AG10803 (cell line): ENCODE measurements at places on chromosomes 6 and 20.
A peak's percentile ranks its signal among the peaks of the same experiment; 100 is the strongest.

- no peak for DNase-seq
Measured at GRCh38 chr20:59411170-59411569, 110.8 kb downstream of the EDN3 start.

DNA sequence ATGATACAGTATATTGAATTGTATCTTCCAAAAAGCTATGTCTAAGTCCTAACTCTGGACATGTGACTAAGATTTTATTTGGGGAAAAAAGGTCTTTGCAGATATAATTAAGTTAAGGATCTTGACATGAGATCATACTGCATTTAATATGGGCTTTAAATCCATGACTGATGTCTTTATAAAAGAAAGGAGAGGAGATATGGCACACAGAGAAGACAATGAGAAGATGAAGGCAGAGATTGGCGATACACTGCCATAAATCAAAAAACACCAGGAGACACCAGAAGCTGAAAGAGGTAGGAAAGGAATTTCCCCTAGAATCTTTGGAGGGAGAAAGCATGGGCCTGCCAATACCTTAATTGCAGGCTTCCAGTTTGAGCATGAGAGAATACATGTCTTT lies 1450.2 kb downstream of the HACE1 start:
- no peak for DNase-seq

GRCh38 chr20:23227274-23227673 lies 123.3 kb upstream of the NXT1 start:
- DNase-seq = no peak

DNA sequence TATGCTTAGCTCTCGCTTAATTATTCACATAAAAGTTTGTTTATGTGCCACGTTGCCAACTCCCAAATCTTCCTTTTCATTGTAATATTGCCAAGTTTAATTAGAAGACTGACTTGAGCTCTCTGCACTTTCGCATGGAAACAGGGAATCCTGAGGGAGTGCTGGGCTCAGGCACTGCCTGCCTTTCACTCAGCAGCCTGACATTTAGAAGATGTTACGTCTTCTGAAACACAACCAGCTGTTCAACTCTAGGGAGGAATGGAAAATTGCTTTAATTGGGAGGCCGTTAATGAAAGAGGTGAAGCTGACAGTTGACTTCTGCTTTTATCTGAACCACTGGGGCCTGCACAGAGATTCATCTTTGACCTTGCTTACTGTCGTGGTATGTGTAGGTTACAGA lies 77.4 kb upstream of the MTHFD1L start:
- no peak for DNase-seq

- no peak for DNase-seq
Measured at GRCh38 chr20:45114465-45115385, at the start of gene WFDC5. WFDC5 (minus strand) TSS chr20:45115174; CDS start chr20:45115083, 91 bp downstream.

DNA sequence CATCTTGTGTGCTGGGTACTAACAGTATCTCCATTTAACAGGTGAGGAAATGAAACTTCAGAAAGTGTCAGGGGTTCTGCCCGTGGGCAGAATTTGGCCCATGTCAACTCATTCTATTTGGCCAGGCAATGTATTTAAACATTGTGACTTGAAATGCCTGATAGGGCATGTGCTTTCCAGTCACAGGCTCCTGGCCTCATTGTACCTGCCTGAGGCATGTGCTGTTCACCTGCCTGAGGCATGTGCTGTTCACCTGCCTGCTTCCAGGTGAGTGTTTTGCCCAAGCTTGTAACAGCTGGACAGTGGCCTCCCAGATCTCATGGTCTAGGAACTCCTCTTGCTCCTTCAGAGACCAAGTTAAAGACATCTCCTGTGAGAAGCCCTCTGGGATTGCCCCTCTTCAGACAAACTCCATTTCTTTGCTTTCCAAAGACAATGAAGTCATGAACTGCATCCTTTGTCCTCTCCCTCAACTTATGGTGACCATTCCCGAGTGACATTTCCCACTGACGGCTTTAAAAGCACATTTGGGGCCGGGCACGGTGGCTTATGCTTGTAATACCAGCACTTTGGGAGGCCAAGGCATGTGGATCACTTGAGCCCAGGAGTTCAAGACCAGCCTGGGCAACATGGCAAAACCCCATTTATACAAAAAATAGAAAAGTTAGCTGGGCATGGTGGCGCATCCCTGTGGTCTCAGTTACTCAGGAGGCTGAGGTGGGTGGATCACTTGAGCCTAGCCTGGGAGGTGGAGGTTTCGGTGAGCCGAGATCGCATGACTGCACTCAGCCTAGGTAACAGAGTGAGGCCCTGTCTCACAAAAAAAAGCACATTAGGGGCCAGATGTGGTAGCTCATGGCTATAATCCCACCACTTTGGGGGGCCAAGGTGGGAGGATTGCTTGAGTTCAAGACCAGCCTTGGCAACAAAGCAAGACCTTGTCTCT lies 48.7 kb downstream of the BCAS4 start:
- no peak for DNase-seq

DNA sequence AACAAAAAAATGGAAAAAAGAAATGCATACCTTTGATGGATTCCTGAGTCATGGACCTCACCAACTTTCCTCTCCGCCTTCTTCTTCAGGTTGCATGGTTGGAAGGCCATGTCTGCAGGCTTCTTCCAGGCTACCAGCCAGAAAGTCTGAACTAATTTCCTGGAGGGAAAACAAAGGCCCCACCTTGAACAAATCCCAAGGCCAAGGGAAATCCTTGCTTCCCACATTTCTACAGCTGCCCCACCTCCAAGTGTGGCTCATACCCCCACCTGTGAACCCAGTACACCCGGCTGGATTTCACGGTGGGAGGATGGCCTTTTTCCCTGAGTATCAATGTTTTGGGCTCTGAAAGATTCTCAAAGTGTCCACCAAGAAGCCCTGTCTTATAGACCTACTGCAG lies 22.4 kb downstream of the IL17A start:
- DNase-seq = no peak

DNA sequence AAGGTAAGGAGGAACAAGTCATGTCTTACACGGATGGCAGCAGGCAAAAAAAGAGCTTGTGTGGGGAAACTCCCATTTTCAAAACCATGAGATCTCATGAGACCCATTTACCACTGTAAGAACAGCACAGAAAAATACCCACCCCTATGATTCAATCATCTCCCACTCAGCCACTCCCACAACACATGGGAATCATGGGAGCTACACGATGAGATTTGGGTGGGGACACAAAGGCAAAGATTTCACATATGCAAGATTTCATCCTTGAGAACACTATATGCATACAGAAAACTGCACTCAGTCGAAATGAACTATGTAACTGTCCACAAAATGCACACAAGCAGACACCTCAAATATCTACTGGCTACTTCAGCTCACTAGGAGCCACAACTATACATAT lies 480.6 kb upstream of the BTBD3 start:
- no peak for DNase-seq

DNA sequence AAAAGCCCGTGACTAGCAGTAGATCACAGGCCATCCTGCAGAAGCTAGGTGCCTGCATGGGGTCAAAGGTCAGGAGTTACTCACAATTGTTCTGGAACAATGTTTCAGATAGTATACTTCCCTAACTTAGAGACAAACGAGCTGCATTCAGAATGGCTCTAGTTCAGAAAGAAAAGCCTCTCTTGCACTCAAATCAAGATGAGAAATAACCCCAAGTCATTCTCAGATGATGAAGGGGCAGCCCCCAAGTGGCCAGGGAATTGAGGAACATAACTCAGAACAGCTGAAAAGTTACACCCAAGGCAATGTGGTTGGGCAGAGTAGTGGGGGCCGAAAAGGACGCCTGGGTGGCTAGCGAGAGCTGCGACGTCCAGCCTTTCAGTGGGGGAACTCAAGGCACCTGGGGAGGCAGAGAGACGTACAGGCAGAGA lies 27.8 kb downstream of the FYN start:
- no peak for DNase-seq

GRCh38 chr20:36688630-36689029 lies 42.6 kb upstream of the SLA2 start:
- no peak for DNase-seq

DNA sequence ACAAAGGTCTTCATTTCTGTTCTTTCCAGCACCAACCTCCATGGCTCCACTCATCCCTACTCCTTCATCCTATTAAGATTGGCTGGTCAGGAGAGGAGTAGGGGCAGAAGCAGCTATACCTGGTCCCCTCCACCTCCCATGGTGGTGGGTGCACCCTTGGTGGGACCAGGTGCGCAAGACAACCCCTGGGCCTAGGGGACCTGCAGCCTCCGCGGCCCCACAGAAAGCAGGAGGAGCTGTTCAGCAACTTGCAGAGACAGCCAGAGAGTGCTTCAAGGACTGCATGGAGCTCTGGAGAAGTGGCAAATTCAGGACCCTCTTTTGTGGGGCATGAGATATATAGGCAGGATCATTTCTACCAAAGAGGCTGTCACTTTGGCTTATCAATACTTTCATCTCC lies 9.8 kb downstream of the ULBP2 start:
- no peak for DNase-seq

GRCh38 chr6:63975699-63976098 lies 340.1 kb downstream of the PHF3 start:
- no peak for DNase-seq

DNA sequence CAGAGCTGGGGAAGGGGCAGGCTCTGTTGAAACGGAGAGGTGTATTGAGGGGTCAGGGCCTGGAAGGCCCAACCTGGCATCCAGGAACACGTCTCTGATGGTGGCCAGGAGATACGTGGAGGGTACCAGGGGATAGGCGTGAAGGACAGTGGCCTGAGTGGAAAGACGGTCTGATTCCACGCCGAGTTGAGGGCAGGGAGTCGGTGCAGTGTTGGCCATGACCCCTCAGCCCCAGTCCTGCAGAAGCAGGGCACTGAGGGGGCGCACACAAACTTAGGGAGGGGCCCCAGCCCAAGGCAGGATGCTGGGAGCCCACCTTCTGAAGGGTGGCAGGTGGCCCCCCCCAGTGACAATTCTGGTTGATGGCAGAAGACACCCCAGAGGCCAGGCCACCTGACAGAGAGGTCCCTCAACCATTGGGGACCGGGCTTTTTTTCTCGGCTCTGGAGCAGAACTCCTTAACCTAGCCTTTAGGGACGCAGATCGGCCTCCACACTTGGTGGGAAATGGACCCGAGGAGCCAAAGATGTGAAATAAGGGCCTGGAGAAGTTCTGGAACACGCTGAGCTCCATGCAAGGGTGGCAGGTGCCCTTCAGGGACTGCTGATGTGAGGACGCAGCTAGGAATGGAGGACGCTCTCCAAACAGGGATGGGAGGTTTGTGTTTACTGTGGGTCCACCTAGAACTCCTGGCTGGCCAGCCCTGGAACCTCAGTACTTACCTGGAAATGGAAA lies 91.0 kb downstream of the TMEM242 start:
- DNase-seq = no peak

GRCh38 chr20:39880890-39881289 lies 808.1 kb downstream of the MAFB start:
- DNase-seq = peak; percentile 41

DNA sequence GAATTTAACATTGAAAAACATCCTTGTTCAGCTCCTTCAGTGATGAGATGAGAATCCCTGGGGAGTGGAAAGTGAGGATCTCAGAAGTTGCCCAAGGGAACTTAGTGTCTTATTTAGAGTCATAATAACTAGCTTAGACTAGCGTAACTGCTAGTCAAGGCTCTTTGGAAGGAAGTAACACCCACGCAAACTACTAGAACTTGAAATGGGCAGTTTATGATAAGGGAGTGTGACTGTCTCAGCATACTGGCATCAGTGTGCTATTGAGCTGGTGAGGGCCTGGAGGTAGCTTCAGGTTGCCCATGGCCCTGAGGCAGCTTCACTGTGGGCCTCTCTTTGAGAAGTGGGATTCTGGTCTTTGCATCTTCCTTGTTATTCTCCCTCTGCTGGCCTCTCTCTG lies 40.1 kb downstream of the SLX4IP start:
- DNase-seq = no peak

DNA sequence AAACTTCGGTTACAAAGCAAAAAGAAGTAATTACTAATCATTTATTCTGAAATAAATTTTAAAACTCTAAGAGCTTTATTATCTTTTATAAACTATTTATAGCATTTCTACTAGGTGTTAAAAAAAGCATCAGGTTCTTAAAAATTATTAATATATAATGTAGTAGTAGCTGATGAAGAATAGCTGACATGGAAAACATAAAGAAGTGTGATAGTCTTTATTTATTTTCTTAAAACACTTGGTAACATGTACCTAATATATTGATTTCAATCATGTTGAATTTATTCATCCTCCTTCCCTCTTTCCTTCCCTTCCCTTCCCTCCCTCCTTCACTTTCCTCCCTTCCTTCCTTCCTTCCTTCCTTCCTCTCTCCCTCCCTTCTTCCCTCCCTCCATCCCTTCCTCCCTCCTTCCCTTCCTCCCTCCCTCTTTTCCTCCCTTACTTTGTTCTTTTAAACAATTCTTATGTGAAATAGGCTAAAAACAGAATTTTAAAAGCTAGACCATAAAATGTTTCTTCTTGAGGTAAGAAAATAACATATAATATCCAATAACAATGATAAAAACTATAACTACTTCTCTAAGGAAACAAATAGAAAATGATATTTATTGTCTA lies 913.9 kb upstream of the MAP3K7 start:
- DNase-seq = no peak

DNA sequence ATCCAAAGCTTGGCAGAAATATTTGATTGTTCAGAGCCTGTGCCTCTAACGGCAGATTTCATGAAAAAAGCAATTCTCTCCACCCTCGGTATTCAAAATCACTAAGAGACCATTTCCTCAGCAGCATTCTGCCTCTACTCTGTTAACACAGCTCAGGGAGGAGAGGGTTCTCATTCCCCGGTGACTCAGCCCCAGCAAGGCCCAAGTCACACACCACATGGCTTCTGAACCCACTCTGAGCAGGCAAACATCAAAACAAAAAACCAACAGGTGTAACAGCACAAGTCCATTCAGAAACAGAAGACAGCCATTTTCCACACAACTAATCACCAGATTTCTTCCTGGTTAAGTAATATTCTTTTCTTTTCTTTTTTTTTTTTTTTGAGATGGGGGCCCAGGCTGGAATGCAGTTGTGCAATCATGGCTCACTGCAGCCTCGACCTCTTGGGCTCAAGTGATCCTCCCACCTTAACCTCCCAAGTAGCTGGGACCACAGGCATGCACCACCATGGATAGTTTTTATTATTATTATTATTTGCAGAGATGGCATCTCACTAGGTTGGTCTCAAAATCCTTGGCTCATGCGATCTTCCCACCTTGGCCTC lies 55.4 kb downstream of the GFOD1 start:
- DNase-seq = peak; percentile 30

GRCh38 chr20:25054995-25055629 lies 2.8 kb downstream of the ACSS1 start:
- DNase-seq = peak; percentile 42

- no peak for DNase-seq
Measured at GRCh38 chr6:29561091-29561490, 1.6 kb upstream of the UBD start.

DNA sequence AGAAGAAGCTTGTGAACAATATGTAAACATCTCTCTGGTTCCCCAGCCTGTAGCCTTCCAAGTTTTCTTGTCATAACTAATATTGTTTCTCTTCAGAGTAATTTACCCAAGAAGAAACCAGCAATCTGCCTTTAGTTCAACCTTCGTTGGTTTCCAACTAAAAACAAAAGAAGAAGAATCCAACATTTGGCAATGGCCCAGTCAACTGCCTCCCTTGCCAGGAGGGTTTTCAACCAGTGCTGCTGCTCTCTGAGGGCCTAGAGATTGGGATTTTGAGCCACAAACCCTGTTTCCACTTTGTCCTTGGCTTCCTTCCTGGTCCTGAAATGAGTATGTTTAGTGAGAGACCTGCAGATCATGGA lies 395.8 kb upstream of the CNR1 start:
- no peak for DNase-seq
